ENCODE measurements at places on chromosomes 2 and 18. TPM values are rescaled to one million over a fixed set of nuclear protein-coding genes. Genes with fewer than 3 reads are reported as not detected.

TTC32 gene
- total RNA-seq: 53.1 TPM

ESPNL gene
- total RNA-seq: not detected

RAB6C gene
- not detected for total RNA-seq

C2orf15 gene
- total RNA-seq: 2.8 TPM

LBX2 gene
- not detected for total RNA-seq

OR6B2 gene
- total RNA-seq: not detected

DNA sequence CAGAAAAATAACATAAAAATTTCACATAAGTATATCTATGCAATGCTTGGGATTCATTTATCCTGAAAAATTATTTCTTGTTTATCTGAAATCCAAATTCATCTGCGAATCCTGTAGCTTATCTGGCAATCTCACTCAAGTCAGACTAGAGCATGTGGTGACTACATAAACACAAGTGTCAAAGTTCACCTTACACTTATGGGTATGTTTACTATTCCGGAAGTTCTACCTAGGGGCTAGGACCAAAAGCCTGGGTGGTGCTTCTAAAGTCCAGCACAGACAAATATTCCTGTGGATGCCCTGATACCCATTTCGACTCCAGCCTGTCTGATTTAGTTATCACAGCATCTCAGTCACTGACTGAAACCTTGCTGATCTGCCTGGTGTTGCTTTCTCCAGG is 364.0 kb downstream of the METTL4 start:
- DNase-seq: no peak

DNA sequence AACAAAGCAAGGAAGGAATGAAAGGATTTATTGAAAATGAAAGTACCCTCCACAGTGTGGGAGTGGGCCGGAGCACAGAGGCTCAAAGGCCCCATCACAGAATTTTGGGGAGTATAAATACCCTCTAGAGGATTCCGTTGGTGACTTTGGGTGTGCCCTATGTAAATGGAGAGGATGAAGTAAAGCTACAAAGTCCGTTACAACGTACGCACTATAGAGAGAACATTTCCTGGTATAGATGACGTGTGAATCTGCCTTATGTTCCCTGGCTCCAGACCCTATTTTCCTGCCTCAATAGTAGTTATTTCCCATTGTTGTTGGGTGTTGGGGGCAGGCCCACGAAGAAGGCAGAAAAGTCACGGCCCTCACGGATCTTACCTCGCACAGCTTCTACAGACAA is 65.3 kb downstream of the GALR1 start:
- DNase-seq: no peak

GRCh38 chr18:63617049-63617914 is 26.8 kb downstream of the SERPINB4 start:
- DNase-seq: no peak

GRCh38 chr2:175366815-175367214 is 185.3 kb upstream of the ATP5MC3 start:
- DNase-seq: no peak

DNA sequence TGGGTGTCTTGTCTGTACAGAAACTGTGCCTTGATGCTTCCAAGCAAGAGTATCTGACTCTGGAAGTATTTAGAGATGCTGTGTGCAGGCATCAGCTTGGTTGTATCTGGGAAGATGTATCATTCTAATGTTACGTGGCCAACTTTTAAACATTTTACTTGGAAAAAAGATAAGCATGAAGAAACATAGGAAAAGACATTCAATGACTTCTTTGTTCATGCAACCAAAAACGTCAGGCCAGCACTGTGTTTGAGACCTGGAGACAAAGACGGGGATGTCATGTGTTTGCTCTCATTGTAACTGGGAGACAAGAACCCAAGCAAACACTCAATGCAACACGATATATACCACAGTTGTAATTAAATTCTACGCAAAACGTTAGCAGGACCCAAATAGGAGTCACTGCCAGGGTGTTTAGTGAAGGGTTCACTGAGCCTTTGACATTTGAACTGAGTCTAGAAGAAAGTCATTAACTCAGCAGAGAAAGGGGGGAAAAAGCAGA is 8.9 kb upstream of the SESTD1 start:
- DNase-seq: no peak

DNA sequence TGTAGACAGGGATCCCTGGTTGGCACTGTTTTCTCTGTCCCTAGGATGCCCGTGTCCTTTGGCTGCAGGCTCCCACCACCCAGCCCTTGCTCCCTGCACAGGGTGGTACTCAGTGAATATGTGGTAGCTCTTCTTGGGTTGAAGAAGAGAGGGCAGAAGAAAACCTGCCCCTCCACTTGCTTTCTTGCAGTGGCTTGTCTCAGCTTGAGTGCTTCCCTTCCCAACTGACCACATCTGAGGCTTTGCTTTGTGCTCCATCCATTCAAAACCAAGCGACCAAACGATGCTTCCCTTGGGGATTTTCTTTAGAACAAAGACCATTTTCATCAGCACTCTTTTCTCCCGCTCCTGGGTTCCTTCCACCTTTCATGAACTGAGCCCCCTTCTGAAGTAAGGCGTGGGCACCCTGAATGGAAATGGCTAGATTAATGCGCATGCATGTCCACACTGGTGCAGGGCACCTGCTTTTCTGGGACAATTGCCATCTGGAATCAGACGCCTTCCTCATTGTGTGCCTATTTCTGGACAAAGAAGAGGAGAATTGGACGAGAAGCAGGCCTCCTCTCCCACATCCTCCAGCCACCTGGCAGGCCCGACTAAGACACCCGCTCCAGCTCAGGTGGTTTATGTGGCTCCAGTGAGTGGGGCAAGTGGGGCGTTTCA is 59.1 kb downstream of the ARL4C start:
- DNase-seq: no peak

DNA sequence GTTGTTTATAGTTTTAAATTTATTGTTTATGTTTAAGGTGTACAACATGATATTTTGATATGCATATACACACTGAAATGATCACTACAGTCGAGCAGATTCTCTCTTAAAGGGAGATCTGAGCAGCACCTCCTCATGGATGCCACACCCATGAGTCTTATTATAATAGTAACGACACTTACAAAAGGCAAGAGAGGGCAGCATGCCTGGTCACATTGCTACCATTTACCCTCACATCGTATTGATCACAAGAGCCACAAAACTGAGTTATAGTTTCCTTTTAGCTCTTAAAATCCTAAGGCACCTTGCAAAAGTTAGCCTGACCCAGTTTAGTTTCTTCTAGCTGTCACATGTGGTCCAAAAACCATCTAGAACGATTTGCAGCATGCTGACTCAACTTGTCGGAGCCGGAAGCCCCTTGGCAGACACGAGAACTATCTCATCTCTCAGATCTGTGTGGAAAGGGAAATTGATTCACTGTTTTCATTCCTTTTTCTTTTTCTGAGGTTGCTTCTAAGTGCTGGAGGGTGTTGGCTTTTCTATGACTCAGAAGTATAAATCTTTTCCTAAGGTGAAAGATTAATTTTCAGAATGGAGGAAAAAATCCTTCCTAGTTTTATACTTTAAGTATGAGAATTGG is 85.3 kb downstream of the CDC42EP3 start:
- peak; percentile 89 for DNase-seq

DNA sequence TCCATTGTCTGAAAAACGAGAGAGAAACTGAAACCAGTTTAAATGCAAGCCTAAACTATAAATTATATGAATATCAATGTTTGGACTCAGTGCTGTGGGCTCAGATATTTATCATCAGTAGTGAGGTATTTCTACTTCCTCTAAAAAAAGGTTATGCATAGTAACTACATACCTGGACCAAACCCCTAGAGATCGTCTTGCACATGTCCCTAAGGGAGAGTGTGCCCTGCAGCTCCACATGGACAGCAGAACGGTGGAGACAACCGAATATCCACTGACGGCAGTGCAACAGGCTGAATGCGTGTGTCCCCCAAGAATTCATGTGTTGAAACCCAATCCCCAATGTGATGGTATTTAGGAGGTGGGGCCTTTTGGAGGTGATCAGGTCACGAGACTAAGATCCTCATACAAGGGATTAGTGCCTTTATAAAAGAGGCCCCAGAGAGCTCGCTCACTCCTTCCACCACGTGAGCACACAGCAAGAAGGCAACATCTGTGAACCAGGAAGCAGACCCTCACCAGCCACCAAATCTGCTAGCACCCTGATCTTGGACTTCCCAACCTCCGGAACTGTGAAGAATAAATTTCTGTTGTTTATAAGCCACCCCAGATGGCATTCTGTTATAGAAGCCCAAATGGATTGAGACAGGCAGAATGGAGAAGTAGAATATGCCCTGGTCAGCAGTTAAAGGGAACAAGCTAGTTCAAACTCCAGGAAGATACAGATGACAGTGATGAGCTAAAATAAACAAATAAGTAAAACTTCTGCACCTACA is 208.4 kb downstream of the ANAPC1 start:
- no peak for DNase-seq

DNA sequence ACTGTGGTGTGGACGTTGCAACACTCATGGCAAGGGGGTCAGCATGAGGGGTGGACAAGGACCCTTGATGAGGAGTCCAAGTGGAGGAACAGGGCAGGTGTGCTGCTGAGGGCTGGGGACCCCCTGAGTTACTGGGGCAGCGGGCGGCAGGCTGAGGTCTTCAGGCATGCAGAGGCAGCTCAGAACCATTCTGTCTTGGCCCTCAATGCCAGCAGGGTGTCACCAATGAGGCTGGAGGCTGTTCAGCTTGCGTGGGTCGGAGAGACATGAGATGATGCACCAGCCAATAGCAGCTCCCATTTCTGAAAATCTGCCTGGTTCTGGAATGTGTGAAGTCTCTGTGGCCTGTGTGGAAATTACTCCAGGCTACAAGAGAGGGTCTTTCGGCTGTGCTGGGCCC is 105.4 kb downstream of the INHBB start:
- no peak for DNase-seq

Data from CD4-positive, alpha-beta T cell (primary cell).